ENCODE measurements at places on chromosomes 7 and 10.

- H3K4me1 ChIP-seq = no peaks in the 10 kb centered on the region
- no peak overlapping the region for H3K27ac ChIP-seq
- no peaks in the 10 kb centered on the region for H3K27me3 ChIP-seq
- DNase-seq = no peak
- H3K36me3 ChIP-seq = no peaks in the 10 kb centered on the region
Observed at GRCh38 chr10:71849461-71849908, 1.6 kb downstream of the PSAP start.

- DNase-seq = peak; percentile 52
- H3K4me1 ChIP-seq = no peaks in the 10 kb centered on the region
- peak overlapping the region; percentile 89 for H3K4me3 ChIP-seq
- no peaks in the 10 kb centered on the region for H3K27me3 ChIP-seq
- no peaks in the 10 kb centered on the region for H3K36me3 ChIP-seq
Observed at GRCh38 chr7:139231513-139232376, 708 bp downstream of the UBN2 start.

- no peak for DNase-seq
- H3K27me3 ChIP-seq = no peaks in the 10 kb centered on the region
- no peaks in the 10 kb centered on the region for H3K4me1 ChIP-seq
- no peaks in the 10 kb centered on the region for H3K36me3 ChIP-seq
- no peak overlapping the region for H3K27ac ChIP-seq
Observed at GRCh38 chr7:22989643-22990587, 24.0 kb downstream of the HYCC1 start.

- no peak overlapping the region for H3K27ac ChIP-seq
- H3K27me3 ChIP-seq = no peaks in the 10 kb centered on the region
- no peaks in the 10 kb centered on the region for H3K4me1 ChIP-seq
- no peak overlapping the region for H3K4me3 ChIP-seq
Observed at GRCh38 chr7:67652937-67653336, 656.3 kb downstream of the TYW1 start.

DNA sequence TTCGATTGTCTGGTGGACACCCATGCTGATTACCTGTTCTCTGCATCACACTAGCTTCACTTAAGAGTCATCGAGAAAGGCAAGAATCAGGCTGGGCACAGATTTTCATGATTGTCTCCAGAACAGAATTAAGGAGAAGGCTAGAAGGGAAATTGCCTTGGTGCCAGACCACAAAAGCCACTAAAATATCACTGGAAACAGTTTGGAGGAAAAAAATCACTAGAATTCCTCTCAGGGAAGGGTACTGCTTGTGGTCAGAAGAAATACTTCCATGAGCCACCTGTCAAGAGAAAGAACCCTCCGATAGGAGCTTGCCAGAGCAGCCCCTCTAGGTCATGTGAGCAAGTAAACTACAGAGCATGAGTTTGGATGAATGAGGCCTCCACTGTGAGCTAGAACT lies 269.3 kb upstream of the TEX47 start:
- no peak overlapping the region for H3K27ac ChIP-seq
- no peak for DNase-seq
- no peaks in the 10 kb centered on the region for H3K36me3 ChIP-seq

DNA sequence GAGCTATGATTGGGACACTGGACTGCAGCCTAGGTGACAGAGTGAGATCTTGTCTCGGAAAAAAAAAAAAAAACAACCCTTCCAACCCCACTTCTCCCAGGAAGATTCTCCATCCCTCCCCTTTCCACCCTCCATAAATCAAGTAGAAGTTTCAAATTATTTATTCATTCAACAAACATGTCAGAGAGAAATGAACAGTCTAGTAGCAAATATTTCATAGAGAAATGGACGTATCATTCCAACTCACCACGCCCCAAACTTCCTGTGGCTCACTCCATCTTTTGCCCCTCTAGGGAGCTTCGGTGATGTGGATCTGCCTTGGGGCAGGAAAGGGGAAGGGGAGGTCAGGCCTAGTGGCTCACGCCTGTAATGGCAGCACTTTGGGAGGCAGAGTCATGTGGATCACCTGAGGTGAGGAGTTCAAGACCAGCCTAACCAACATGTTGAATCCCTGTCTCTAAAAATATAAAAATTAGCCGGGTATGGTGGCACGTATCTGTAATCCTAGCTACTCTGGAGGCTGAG lies 638 bp upstream of the TRAPPC14 start:
- H3K36me3 ChIP-seq = no peaks in the 10 kb centered on the region
- peaks cover 28% of the 10 kb centered on the region for H3K4me1 ChIP-seq
- H3K27me3 ChIP-seq = no peaks in the 10 kb centered on the region
- DNase-seq = no peak
- H3K4me3 ChIP-seq = peak overlapping the region; percentile 84

DNA sequence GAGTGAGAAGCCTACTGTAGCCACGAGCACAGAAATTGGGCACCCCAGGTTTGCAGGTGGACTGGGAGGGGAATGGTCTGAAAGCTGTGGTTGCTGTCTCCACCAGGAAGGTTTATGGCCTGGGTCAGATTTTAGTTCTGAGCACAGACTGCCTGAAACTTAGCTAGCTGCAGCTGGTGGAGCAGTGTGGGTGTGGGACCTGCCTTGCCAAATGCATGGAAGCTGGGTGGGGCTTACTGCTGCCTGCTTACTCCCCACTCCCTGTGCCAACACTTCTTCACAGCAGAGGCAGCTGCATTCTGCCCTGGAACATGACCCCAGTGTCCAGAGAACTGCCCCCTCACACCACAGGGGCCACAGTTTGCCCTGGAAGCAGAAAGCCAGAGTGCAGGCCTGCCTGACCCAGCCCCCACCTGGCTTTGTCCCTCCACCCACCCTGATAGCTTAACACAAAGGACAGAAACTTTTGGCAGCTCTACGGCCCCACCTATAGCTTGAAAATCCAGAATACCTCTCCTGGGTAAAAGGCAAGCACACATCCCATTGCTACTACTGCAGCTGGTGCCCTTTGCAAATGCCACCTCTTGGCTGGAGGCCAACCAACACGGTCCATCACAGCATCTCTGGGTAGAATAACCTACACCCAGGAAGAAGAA lies 281.6 kb downstream of the AGMO start:
- H3K4me3 ChIP-seq = no peak overlapping the region
- H3K27me3 ChIP-seq = no peaks in the 10 kb centered on the region
- DNase-seq = no peak
- no peaks in the 10 kb centered on the region for H3K4me1 ChIP-seq
- no peak overlapping the region for H3K27ac ChIP-seq
- no peaks in the 10 kb centered on the region for H3K36me3 ChIP-seq

DNA sequence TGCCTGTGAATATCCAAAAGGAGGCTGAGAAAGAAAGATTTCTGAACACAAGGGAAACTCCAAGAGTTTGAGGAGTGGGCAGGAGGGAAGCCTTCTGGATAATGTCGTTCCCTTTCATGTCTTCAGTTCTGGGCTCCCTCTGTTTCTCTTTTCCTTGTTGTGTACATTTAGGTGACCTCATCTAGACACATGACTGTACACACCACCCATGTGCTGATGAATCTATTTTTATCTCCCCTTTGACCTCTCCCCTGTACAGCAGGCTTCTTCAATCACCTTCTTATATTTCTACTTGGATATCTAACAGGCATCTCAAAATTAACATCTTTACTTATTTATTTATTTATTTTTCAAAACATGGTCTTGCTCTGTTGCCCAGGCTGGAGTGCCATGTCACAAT lies 363.1 kb downstream of the GATA3 start:
- no peak for DNase-seq
- no peak overlapping the region for H3K4me3 ChIP-seq
- no peaks in the 10 kb centered on the region for H3K4me1 ChIP-seq
- no peak overlapping the region for H3K27ac ChIP-seq
- no peaks in the 10 kb centered on the region for H3K36me3 ChIP-seq

GRCh38 chr10:52437205-52437646 lies 123.1 kb downstream of the DKK1 start:
- H3K27me3 ChIP-seq = no peaks in the 10 kb centered on the region
- H3K36me3 ChIP-seq = no peaks in the 10 kb centered on the region

- no peak for DNase-seq
- no peaks in the 10 kb centered on the region for H3K36me3 ChIP-seq
- no peaks in the 10 kb centered on the region for H3K4me1 ChIP-seq
- H3K4me3 ChIP-seq = no peak overlapping the region
- no peak overlapping the region for H3K27ac ChIP-seq
Observed at GRCh38 chr10:34109952-34110702, 705.0 kb downstream of the PARD3 start.

DNA sequence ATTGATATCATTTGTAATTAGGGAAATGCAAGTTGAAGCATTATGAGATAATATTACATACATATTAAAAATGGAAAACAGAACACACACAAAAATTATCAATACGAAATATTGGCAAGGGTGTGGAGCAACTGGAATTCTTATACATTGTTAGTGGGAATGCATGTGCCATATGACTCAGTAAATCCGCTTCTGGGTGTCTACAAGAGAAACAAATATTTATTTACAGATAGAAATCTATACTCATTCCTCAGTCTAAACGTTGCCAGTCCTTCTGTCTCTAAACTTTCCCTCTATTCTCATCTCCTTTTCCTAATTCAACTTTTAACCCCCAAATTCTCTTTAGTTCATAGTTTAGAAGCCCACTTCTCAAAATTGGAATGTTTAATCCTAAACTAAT lies 170.4 kb upstream of the LRRTM3 start:
- DNase-seq = no peak
- no peaks in the 10 kb centered on the region for H3K4me1 ChIP-seq
- H3K27ac ChIP-seq = no peak overlapping the region
- no peaks in the 10 kb centered on the region for H3K27me3 ChIP-seq
- no peaks in the 10 kb centered on the region for H3K36me3 ChIP-seq
- H3K4me3 ChIP-seq = no peak overlapping the region

- no peaks in the 10 kb centered on the region for H3K27me3 ChIP-seq
- peaks cover 3% of the 10 kb centered on the region for H3K4me1 ChIP-seq
- H3K27ac ChIP-seq = no peak overlapping the region
- DNase-seq = no peak
- no peaks in the 10 kb centered on the region for H3K36me3 ChIP-seq
Observed at GRCh38 chr10:11741608-11742007, 574 bp upstream of the ECHDC3 start.

GRCh38 chr7:104934665-104935064 lies 79.3 kb upstream of the KMT2E start:
- peak; percentile 47 for DNase-seq
- H3K4me1 ChIP-seq = no peaks in the 10 kb centered on the region
- H3K27ac ChIP-seq = peak overlapping the region; percentile 82
- H3K4me3 ChIP-seq = no peak overlapping the region

DNA sequence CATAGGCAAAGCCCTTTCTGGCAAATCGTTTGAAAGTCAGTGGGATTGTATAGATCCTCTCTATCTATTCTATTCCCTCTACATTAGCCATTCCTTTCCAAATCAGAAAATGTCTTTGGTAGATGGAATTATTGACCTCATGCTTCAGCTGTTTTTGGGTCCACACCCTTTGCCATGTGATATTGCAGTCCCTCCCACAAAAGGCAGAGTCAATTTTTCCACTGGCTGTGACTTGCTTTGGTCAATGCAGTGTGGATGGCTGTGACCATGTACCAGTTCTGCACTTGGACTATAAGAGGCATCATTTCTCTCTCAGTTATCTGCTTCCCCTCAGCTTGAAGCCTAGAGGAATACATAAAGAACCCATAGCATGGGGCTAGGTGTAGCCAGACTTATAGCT lies 332.9 kb downstream of the PTEN start:
- no peak overlapping the region for H3K4me3 ChIP-seq
- DNase-seq = no peak
- H3K27me3 ChIP-seq = no peaks in the 10 kb centered on the region
- H3K27ac ChIP-seq = no peak overlapping the region

DNA sequence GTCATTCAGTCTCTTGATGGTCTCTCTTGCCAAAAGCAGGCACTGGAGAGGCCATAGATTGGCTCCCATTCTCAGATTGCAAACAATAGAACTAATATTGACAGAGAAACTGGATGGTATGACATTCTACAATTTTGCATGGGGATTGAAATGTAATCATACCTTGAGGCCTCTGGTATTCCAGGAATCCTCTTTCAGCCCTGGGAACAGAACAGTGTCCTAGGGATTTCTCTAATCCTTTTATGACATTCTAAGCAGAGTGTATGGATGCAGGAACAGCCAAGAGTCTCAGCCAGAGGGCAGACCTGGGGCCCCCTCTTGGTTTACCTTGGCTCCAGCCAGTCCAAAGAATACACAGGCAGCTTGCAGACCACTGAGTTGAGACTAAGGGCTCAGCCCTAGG lies 206.4 kb downstream of the KCNMA1 start:
- no peak overlapping the region for H3K27ac ChIP-seq
- no peaks in the 10 kb centered on the region for H3K27me3 ChIP-seq
- DNase-seq = no peak
- no peaks in the 10 kb centered on the region for H3K36me3 ChIP-seq
